Activated CD8-positive, alpha-beta T cell treated with anti-CD3 and anti-CD28 coated beads for 36 hours (primary cell): ENCODE measurements at places on chromosomes 1 and 21. TPM values are rescaled to one million over a fixed set of nuclear protein-coding genes. Genes with fewer than 3 reads are reported as not detected.

DNA sequence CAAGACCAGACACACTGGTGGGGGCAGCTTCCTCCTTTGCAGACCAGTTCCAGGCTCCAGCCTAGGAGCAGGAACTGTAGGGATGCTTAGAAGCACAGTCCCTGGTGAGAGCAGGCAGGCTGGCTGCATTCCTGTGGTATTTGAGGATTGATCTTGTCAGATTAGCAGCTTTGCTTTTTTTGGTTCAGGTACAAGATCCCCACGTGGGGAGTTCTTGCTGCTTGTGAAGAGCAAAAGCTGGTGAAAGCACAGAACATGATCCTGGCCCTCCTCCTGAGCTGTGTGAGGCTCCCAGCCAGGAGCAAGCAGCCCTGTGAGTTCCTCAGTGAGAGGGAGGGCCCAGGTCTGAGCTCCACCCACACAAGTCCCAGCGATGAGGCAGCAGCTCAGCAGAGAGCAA lies 75.3 kb upstream of the ARTN start:
- H3K4me1 ChIP-seq = peaks cover 3% of the 10 kb centered on the region
- H3K36me3 ChIP-seq = no peaks in the 10 kb centered on the region
- no peak overlapping the region for H3K4me3 ChIP-seq
- H3K27me3 ChIP-seq = no peaks in the 10 kb centered on the region

- peaks cover 8% of the 10 kb centered on the region for H3K4me1 ChIP-seq
- no peak overlapping the region for H3K4me3 ChIP-seq
- H3K27ac ChIP-seq = no peak overlapping the region
- no peak for DNase-seq
- H3K27me3 ChIP-seq = peaks cover 2% of the 10 kb centered on the region
These were observed 658.3 kb downstream of the PTPRC start for GRCh38 chr1:199297174-199297573.

Gene ATP6V1G3
- not detected for total RNA-seq

- H3K27ac ChIP-seq = no peak overlapping the region
- H3K27me3 ChIP-seq = no peaks in the 10 kb centered on the region
- peaks cover 12% of the 10 kb centered on the region for H3K36me3 ChIP-seq
- H3K4me3 ChIP-seq = no peak overlapping the region
- no peak for DNase-seq
- peaks cover 37% of the 10 kb centered on the region for H3K4me1 ChIP-seq
These were observed 219.2 kb downstream of the RERE start for GRCh38 chr1:8598060-8598724.

Gene CFAP74
- total RNA-seq = 0.41 TPM

DNA sequence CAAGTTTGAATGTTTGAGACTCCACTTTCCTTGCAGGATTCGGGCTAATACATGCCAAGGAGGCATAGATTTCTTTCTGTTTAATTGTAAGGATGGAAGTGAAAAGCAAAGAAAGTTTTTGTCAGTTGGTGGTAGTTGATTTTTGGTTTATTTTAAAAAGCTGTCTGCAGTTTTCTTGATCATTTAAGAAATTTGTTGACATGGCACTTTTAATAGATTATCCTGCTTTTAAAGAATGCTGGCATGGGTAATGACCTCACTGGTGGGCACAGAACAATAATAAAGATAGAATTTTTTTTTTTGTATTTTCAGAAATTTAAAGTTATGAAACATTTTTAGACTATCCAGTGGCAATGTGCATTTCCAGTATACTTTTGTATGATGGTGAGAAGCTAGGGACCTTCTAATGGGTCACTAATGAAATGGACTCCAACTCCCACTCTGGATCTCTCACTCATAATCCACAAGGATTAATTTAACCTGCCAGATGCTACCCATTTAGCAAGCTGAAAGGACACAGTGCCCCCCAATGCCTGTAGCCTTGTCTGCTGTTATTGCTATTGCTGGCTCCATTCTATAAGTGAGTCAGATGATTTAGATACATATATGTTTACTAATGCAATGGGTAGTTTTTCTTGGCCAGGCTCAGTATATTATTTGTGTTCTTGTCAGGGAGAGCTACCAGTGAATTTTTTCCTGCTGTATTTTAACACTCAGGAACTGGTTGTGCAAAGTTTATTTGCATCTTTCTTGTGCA lies 190.2 kb upstream of the SGIP1 start:
- H3K4me1 ChIP-seq = peaks cover 80% of the 10 kb centered on the region
- H3K36me3 ChIP-seq = peaks cover 49% of the 10 kb centered on the region

DNA sequence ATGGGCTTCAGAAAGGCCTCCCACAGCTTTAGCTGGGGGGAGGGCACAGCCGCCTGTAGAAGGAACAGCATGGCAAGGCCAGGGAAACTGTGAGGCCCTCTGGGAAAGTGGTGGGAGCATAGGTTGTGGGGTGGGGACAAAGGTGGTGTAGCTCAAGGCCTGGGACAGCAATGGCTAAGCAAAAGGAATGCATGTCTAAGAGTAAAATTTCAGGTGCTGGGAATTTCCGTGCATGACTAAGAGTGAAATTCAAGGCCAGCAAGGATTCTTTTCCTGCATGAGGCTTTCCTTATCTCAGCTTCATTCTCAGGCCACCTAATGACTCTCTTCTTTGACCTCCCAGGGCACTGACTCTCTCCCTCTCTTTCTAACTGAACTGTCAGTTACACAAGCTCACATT lies 86.5 kb upstream of the WNT4 start:
- H3K27ac ChIP-seq = no peak overlapping the region
- no peak for DNase-seq
- H3K4me1 ChIP-seq = no peaks in the 10 kb centered on the region

- H3K4me3 ChIP-seq = no peak overlapping the region
- H3K27ac ChIP-seq = no peak overlapping the region
- no peaks in the 10 kb centered on the region for H3K4me1 ChIP-seq
- DNase-seq = no peak
These were observed 102.2 kb upstream of the GADD45A start for GRCh38 chr1:67582625-67583461.

Gene S100A1
- total RNA-seq = not detected

- no peak overlapping the region for H3K27ac ChIP-seq
- H3K36me3 ChIP-seq = no peaks in the 10 kb centered on the region
- H3K4me1 ChIP-seq = peaks cover 6% of the 10 kb centered on the region
- H3K27me3 ChIP-seq = no peaks in the 10 kb centered on the region
- DNase-seq = peak; percentile 68
- no peak overlapping the region for H3K4me3 ChIP-seq
These were observed 36.7 kb upstream of the FAM163A start for GRCh38 chr1:179706339-179706941.

DNA sequence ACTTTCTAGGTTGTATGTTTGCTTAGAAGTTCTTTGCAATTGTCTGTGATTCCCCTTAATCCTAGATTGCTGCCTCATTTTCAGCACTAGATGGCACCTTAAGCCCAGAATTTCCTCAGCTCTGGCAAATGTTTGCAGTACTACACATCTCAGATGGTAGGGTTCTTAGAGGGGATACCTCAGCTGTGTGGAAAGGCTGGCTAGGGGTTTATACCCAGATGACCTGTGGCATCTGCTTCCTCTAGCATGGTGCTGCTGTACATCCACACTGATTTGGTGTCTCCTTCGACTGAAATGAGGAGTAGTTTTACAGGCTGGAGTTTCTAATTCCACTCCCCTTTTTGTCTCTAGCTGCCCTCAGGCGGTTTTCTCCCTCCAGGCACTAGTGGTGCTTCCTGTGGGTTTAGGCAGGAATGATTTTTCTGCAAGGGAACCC lies 23.5 kb downstream of the ASB17 start:
- H3K27me3 ChIP-seq = peaks cover 2% of the 10 kb centered on the region
- no peaks in the 10 kb centered on the region for H3K4me1 ChIP-seq
- no peak overlapping the region for H3K4me3 ChIP-seq
- H3K36me3 ChIP-seq = no peaks in the 10 kb centered on the region
- no peak overlapping the region for H3K27ac ChIP-seq

Gene LORICRIN
- not detected for total RNA-seq

DNA sequence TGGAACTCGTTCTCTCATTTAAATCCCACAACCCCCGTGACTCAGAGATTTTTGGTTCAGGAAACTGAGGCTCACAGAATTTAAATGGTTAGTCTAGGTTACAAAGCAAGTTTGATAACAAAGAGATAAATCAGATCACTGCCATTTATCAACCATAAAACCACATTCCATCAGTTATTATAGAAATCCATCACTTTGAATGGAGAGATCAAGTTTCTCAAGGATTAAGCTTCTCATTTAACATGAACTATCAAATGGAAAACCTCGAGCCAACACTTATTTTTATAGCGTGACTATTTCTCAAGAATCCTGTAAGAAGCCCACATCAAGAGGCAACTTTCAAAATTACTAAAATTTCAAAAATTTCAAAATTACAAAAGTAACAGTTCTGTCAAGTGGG lies 11.9 kb downstream of the WLS start:
- no peak overlapping the region for H3K27ac ChIP-seq
- no peak overlapping the region for H3K4me3 ChIP-seq
- no peaks in the 10 kb centered on the region for H3K4me1 ChIP-seq
- H3K36me3 ChIP-seq = no peaks in the 10 kb centered on the region

DNA sequence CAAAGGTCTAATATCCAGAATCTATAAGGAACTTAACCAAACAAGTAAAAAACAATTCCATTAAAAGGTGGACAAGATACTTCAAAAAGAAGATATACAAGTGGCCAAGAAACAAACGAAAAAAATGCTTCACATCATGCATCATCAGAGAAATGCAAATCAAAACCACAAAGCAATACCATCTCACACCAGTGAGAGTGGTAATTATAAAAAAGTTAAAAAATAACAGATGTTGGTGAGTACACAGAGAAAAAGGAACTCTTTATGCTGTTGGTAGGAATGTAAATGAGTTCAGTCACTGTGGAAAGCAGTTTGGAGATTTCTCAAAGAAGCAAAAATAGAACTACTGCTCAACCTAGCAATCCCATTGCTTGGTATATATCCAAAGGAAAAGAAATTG lies 218.6 kb downstream of the SLC44A5 start:
- no peak overlapping the region for H3K27ac ChIP-seq
- no peak overlapping the region for H3K4me3 ChIP-seq
- no peaks in the 10 kb centered on the region for H3K36me3 ChIP-seq
- no peaks in the 10 kb centered on the region for H3K27me3 ChIP-seq
